ENCODE measurements at places on chromosomes 6 and 20. TPM values are rescaled to one million over a fixed set of nuclear protein-coding genes. Genes with fewer than 3 reads are reported as not detected.

BTBD3 gene
- total RNA-seq = 20.5 TPM

MAS1 gene
- total RNA-seq = 0.05 TPM

OPRM1 gene
- total RNA-seq = not detected

CALHM4 gene
- total RNA-seq = not detected

EEF1E1 gene
- total RNA-seq = 17.9 TPM

TBPL1 gene
- 15.5 TPM for total RNA-seq

LHFPL5 gene
- not detected for total RNA-seq

PDYN gene
- not detected for total RNA-seq

PTK6 gene
- 0.15 TPM for total RNA-seq

TAP1 gene
- 19.2 TPM for total RNA-seq

RSPH3 gene
- total RNA-seq = 5.8 TPM

XKR7 gene
- total RNA-seq = not detected

C20orf141 gene
- total RNA-seq = 1.2 TPM

CTNNBL1 gene
- 21.7 TPM for total RNA-seq

IMPG1 gene
- not detected for total RNA-seq

PDE7B gene
- 41.9 TPM for total RNA-seq

RNASET2 gene
- total RNA-seq = 40.2 TPM

HCK gene
- not detected for total RNA-seq

ZC3H12D gene
- 0.10 TPM for total RNA-seq

NFATC2 gene
- total RNA-seq = 0.31 TPM

HLA-DRB1 gene
- 0.37 TPM for total RNA-seq

AVP gene
- not detected for total RNA-seq

PDE10A gene
- 10.1 TPM for total RNA-seq

BFSP1 gene
- total RNA-seq = 1.6 TPM

CPNE5 gene
- 0.06 TPM for total RNA-seq

REM1 gene
- 1.2 TPM for total RNA-seq

TSHZ2 gene
- 16.7 TPM for total RNA-seq

UNC5CL gene
- not detected for total RNA-seq

HSD17B8 gene
- 2.2 TPM for total RNA-seq

SLC32A1 gene
- total RNA-seq = not detected

NRSN1 gene
- total RNA-seq = not detected

Data from cardiac ventricle fibroblast (primary cell).